Fibroblast of the aortic adventitia (primary cell): ENCODE measurements at places on chromosomes 2 and 18.

- no peak for DNase-seq
Measured at GRCh38 chr2:23549821-23550530, 165.0 kb downstream of the KLHL29 start.

DNA sequence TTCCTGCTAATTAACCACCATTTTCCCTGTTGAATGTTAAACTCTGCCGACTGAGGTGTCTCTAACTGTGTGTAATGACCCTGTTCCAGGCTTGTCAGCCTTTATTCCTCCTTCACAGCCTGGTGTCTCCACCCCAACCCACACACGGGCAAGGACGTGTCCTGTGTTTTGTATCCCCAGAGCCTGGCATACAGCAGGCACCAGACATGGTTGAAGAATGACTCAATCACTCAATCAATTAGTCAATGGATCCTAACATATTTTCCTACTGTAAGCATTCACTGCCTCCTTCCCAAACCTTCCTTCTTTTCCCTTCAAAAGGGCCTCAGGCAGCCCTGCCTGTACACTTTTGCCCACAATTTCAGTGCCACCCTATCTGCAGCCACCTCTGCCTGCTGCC, 2.7 kb upstream of the TNS1 start:
- DNase-seq, result no peak

DNA sequence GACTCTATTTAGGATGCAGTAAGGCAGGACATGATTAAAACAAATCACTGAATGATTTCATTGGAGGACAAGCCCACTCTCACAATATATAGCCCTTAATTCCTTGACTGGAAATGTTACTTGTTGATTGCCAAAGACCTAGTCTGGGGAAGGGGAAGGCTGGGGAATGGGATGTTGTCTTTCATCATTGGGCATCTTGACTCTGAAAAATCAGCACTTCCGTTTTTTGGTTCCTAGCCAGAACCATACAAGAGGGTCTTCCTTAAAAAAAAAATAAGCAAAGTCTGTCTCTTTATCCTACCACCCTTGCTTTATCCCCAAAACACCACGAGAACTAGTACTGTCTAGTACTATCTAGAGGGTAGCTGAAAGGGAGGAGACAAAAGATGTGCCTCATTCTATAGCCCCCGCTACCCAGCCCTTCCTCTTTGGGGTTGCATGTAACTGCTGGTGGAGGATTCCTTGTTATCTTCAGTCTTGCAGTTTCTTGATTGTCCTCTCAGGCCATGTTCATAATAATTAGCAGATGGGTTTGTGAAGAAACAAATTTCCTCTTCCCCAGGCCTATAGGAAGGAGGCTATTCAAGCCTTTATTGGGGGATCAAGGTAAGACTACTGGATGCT, 55.8 kb downstream of the NEMP2 start:
- DNase-seq, result no peak

- DNase-seq, result no peak
Measured at GRCh38 chr2:167992278-167992677, 255.1 kb downstream of the STK39 start.

DNA sequence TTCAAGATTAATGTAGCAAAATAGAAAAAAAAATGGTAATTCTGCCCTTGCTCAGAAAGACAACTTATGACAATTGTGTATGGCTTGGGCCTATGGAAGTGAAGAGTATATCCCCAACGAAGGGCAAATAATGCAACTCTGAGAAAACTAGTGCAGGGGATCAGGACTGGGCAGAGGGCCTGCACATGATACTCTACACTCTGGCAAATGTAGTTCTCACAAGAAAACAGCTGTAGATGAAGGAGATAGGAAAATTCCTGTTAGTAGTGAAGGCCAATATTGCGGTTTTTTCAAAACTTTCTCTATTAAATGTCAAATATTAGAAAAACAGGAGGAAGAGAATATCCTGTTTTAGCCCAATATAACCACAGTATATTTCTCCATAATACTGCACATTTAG, 77.8 kb downstream of the SCN9A start:
- no peak for DNase-seq

- DNase-seq, result no peak
Measured at GRCh38 chr18:39746201-39746600, 2180.6 kb upstream of the CELF4 start.

DNA sequence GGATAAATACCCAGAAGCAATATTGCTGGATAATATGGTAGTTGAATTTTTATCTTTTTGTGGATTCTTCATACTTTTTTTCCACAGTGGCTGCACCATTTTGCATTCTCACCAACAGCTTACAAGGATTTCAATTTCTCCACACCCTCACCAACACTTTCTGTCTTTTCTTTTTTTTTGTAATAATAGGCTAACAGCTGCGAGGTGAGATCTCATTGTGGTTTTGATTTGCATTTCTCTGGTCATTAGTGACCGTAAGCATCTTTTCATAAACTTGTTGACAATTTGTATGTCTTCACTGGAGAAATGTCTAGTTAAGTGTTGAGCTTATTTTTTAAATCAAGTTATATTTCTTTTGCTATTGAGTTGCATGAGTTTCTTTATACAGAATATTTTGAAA, 17.6 kb upstream of the SLC9A2 start:
- no peak for DNase-seq
